ENCODE measurements at places on chromosomes 1 and 21.
A peak's percentile ranks its signal among the peaks of the same experiment; 100 is the strongest.

DNA sequence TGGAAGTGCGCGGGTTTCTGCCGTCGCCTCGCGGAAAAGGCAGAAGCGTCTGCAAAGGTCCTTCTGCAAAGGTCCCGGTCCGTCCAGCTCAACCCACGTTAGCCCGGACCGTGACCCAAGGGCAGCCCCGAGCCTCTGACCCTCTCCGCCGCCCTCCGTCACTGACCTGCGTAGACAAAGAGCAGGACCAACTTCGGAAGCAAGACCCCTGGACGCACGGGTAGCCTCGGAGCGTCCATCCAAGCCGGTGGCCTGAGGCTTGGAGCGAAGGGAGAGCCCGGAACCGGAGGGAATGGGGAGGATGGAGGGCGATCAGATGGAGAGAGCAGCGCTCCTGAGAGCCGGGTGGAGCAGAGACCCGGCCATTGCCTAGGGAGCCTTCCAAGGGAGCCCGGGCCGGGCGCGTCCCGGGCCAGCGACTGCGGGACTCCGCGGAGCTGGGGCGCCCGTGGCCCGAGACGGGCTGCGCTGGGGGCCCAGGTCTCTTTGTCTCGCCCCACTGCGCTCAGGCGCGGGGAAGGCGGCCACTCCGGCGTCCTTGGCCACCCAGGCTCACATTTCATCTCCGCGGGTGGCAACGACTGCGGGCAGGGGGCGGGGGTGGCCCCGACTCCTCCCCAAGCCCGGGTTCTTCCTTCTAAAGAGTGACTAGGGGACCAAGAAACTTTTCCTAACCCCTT is at the start of gene CYYR1:
Gene CYYR1, minus strand, starts transcription at position 585 of the 680 bp plus-strand sequence. Its CDS starts 346 bp downstream, at position 239.
- DNase-seq, result no peak

DNA sequence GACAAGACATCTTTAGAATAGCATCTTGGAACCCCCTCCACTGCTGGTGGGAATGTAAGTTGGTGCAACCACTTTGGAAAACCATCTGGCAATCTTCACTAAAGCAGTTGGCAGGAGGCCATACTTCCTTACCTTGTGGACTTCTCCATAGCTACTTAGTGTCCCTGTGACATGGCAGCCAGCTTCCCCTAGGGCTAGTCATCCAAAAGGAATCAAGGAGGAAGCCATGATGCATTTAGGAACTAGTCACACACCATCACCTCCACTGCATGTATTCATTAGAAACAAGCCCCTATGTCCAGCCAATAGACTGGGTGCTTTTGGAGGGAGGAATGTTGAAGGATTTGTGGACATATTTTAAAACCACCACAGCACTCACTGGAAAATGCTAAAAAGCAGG is 19.9 kb downstream of the MX2 start:
- DNase-seq, result no peak

GRCh38 chr1:6783936-6784559 is 1.2 kb upstream of the CAMTA1 start:
- DNase-seq, result no peak

DNA sequence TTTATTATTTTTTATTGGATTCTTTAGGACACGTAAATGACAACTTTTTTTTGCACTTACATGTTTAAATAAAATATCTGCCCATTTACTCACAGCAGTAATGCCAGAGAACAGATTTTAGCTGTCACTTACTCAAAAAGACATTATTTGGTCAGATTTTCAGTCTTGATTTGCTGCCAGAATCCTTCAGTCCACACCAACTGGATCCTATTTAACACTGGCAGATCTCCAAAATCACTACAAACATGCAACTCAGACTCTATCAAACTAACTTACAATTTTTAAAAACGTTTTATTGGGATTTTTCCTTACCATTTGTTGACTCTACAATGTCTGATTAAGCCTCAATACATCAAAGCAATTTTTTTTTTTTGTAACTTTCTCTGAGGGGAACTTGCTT is 11.1 kb downstream of the ATP6V1G3 start:
- no peak for DNase-seq

- no peak for DNase-seq
Measured at GRCh38 chr1:85629532-85629920, 49.0 kb downstream of the CCN1 start.

- DNase-seq, result no peak
Measured at GRCh38 chr1:27596986-27597385, 7.0 kb downstream of the AHDC1 start.

DNA sequence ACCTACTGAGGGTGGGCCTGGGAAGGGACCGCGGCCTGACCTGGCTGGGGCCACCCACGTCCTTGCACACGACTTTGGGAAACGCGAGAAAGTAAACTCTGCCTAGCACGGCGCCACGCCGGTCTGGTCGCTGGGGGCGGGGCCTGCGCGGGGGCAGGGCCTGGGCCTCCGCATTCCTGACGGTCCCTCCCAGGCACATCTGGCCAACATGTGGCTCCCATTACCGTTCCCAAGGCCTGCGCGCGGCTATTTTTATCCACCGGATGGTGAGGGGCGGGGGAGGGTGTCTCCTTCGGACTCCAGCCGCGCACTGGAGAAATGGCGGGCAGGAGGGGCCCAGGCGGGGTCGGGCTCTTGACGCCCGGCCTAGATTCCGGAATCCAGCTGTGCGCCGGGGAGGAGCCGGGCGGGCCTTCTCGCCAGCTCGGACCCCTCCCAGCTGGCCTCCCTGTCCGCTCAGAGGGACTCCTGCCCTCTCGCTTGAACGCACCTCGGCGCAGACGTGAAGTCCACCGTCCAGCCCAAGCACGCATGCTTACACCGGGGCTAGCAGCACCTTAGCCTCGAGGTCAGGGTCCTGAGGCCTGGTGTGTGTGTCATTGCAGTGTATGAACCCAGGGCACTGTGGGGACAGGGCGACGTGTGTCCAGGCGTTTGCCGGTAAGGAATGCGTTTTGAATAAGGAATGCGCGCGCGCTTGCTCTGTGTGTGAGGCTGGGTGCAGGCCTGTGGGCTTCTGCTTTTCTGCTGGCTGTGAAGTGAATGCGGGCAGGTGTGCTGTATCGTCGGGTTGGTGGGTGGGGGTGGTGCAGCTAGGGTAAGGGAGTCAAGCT is 2.1 kb downstream of the EVA1B start:
- DNase-seq, result peak; percentile 42

- DNase-seq, result no peak
Measured at GRCh38 chr21:25506887-25507286, 100.4 kb downstream of the MRPL39 start.

DNA sequence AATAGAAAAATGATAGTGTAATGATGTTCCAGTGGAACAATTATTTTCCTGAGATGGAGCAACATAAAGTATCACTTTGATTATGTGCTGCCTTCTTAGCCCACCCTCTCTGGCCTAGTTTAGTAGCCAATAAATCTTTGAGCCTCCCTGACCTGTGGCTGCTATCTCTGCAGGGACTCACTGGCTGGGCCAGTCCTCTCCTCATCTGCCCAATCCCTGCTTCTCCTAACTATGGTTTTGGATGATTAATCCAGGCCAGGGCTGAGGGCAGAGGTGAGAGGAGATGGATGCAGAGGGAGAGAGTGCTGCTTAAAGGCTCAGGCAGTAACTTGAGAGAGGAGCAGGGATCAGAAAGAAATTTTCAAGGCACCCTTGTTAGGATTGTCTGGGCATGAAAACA is 89.0 kb upstream of the CD34 start:
- DNase-seq, result no peak

Data from activated naive CD4-positive, alpha-beta T cell treated with Interleukin-2 at 50 U/mL for 16 hours (primary cell).